Neural progenitor cell (in vitro differentiated cells): ENCODE measurements at places on chromosomes 3 and 15. TPM values are rescaled to one million over a fixed set of nuclear protein-coding genes. Genes with fewer than 3 reads are reported as not detected.

MUC20 gene
- total RNA-seq, result 0.17 TPM in 1 of 2 replicates, not detected in the other

CPNE9 gene
- total RNA-seq, result 0.43 TPM in 1 of 2 replicates, not detected in the other

ACTR8 gene
- 32.8 and 40.8 TPM in 2 replicates for total RNA-seq

HES1 gene
- 66.5 and 71.3 TPM in 2 replicates for total RNA-seq

ZIC1 gene
- 0.56 and 0.84 TPM in 2 replicates for total RNA-seq
